ENCODE measurements at places on chromosomes 7 and 10.
A peak's percentile ranks its signal among the peaks of the same experiment; 100 is the strongest.

GRCh38 chr7:51918581-51918980, 602.0 kb upstream of the COBL start:
- no peak for DNase-seq

DNA sequence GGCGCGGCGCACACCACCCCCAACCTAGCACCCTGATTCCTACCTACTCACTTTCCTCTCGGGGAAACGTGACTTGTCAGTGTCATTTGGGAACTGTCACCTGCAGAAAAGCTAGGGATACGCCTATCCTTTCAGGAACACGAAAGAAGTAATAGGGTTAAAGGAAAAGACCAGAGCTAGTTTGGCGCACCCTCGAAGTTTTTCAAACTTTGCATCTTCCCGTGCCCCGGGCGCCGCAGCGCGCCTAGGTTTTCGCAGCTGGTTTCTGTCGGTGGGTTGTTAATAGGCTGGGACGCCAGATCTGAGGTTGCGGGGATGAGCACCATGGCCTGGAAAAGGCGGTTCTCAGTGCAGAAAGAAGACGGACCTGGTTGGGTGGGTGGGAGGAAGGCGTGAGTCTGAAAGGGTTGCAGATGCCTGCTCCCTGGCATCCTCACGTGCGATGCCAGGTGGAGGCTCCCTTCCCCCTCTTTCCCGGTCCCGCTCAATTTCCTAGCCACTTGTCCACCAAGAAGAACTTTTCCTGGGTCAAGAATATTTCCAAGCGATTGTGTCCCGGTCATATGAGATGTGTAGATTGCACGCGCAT, 568 bp upstream of the MEOX2 start:
- DNase-seq, result no peak

DNA sequence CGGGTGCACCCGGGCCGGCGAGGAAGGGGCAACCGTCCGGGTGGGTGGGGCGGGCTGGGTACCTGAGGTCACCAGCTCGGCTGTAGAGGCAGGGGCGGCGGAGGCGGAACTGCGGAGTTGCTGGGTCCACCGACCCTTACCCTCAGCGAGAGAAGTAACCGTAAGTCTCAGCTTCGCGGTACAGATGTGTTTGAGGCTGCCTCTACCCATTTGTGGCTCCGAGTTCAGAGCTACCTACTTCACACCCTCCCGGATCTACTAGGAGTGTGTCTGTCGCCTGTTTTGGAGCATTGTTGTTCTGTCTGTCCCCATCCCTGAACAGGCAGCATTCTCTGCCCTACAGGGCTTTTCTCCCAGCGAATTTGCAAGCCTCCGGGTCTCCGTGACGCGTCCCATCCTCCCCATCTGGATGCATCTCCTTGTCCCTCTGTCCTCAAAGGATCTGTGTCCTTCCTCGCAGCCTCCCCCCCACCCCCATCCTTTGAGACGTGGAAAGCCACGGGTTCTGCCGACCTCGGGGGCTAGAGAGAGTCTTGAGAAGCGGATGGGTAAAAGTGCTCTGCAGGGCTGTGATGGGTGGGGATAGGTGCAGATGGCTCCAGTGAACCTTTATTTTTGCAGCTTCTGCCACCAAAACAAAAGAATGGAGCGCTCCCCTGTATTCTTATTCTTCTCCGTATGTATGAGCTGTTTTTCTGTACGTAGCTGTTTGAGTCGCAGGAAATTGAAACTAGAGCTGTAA, 757 bp downstream of the ANKIB1 start:
- DNase-seq, result peak; percentile 44

GRCh38 chr7:12674861-12675260, 12.6 kb upstream of the ARL4A start:
- DNase-seq, result peak; percentile 51

DNA sequence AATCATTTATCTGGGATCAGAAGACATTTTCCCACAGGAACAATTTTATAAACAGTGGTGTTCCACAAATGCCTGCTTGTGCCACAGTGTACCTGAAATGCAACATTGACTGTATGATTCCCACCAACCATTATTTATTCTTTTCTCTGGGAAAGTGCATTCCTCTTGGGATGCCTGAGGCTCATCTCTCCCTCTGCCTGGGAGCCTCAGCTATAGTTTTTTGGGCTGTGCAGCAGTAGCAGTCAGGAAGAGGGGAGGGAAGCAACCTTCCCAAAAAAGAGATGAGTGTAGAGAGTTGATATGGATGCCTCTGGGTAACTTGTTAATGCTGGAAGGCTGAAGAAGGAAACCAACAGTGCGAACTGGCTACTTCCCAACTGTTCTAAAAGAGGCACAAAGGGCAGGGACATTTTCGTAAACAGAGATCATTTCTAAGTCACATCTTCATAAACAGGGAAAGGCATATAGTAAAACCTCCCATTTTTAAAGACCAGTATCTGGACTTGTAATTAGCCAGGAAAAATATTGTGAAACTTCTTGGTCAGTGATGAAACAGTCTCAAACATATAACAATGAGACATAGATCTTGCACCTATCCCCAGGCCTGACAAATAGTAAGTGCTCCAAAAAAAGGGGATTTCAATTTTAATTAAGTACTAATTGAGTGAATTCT, 1.4 kb upstream of the CALD1 start:
- DNase-seq, result no peak

DNA sequence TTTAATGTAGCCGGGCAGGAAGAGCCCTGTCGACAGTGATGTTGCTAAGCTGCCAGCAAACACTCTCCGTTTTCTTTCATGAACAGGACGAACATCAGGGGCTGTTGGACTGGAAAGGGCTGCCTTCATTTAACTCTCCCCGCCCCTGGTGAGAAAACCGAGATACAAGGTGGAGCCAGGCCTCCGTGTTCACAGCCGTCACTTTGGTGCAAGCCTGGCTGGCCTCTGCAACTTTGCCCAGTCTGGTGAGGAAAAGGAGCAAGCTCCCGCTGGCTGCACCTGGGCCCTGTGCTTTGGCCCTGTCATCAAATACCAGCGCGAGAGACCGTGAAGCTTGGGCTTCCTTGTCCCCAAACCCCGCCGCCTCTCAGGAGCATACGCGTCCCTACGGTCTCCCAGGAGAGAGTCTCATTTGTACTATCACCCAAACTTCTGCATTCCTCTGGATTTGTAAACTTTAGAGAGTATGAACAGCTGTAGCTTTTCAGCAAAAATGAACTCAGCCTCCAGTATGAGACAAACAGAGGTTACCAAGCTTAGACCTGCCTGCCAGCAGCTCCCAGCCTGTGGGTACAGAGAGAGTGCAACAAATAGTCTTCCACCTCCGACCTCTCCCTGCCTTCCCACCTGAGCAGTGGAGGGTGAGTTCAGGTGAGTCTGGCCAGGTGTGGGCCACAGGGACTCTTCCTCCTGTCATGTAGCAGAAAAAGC, 445.3 kb upstream of the MGMT start:
- DNase-seq, result no peak

GRCh38 chr7:37577412-37577811, 106.2 kb upstream of the GPR141 start:
- DNase-seq, result no peak

- DNase-seq, result no peak
These were observed 374.2 kb downstream of the GATA3 start for GRCh38 chr10:8428654-8429053.

- no peak for DNase-seq
These were observed 141.1 kb downstream of the SPAG6 start for GRCh38 chr10:22486431-22486830.

GRCh38 chr10:88901984-88902789, 22.1 kb downstream of the STAMBPL1 start:
- no peak for DNase-seq

GRCh38 chr7:125412890-125413665, 483.5 kb upstream of the POT1 start:
- no peak for DNase-seq

- no peak for DNase-seq
These were observed 150.3 kb downstream of the HPSE2 start for GRCh38 chr10:99085358-99085757.

DNA sequence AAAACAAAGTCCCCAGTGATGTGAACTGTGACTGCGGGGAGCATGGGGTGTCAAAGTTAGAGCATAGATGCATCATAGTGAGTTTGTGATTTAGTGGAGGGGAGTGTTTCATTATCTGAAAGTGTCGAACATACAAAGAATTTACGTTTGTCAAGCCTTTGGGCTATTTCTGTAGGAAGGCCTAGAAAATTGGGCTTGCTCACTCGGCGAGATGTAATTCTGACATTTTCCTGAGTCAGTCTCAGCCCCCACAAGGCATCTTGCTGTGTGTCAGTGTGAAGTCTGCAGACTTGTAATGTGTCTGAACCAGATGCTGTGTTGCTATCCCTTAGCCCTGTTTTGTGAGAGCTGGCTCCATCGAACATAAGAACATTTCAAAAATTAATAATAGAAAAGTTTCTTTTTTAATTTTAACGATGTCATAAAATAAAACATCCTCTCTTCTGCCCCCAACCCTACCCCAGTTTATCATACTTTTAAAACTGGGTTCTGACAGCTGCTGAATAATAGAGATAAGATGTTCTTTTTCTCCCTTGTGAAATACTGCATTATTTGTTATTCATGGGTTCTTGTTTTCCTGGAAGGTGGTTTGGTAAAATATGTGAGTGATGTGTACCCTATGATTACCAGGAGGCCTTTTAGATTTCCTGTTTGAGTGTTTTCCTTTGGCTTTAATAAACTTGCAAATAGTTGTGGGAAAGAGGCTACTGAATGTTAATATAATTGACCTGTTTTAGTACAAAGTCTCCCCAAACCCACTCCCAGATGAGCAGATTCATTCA, 207.4 kb downstream of the GPR158 start:
- no peak for DNase-seq

- no peak for DNase-seq
These were observed 82.2 kb downstream of the ZNRF2 start for GRCh38 chr7:30366606-30367005.

DNA sequence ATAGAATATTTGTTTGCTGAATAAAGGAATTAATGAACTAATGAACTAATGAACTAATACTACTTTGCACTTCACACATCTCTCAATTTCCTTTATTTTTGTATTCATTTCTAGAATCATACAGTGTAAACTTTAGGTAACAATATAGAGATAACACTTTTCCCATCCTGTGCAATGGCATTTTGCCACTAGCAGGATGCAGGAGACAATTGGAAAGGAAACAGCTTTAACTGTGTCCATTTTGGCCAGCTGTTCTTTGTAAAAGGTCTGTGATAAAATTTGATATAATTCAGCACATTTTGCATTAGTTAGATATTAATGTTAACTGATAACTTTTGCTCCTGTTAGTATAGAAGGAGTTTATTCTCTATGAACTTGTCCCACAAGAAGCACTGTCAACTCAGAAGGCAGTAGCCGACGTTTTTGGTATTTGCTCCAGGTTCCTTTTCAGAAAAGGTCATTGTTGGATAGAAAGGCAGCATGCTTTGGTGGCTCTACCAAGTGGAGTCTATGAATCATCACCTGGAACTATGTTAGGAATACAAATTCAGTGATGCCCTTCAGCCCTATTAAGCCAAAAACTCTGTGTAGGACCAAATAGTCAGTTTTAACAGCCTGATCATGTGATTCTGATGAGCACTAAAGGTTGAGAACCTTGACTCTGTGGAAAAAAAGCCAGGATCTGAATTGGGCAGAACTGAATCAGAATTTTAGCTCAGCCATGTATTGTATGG, 86.6 kb downstream of the NRG3 start:
- DNase-seq, result no peak

DNA sequence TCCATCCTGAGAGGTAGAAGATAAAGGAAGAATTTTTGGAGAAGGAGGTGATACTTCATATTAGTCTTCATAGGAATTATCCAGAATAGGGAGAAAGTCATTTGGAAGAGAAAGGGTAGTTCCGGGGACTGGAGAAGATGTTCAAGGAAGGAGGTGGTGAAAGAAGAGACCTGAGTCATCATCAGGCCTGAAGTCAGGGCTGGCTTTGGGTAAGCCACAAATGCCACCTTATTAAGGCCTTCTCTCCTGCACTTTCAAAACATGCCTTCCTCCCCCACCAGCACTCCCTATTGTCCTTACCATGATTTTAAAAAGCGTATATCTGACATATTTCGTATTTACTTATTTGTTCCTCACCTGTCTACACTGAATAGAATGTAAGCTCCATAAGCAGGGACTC, 112.2 kb upstream of the LRGUK start:
- no peak for DNase-seq

DNA sequence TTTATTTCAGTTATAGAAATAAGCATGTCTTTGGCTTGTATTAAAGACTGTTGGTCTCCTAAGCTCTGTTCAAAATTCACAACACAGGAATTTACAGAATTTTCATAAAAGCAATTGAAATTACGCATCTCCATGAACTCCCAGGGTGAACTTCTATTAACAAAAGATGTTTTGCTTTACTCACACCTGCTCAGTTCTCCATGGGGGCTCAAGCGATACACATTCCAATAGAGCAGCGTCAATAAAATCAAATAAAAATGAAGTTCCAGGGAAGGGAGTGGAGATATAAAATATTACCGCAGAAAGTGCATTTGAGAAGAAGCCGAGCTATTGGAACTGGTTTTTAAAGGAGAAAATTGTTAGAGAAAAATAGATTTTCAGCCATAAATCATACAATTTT, 41.5 kb upstream of the ZNF438 start:
- DNase-seq, result no peak

DNA sequence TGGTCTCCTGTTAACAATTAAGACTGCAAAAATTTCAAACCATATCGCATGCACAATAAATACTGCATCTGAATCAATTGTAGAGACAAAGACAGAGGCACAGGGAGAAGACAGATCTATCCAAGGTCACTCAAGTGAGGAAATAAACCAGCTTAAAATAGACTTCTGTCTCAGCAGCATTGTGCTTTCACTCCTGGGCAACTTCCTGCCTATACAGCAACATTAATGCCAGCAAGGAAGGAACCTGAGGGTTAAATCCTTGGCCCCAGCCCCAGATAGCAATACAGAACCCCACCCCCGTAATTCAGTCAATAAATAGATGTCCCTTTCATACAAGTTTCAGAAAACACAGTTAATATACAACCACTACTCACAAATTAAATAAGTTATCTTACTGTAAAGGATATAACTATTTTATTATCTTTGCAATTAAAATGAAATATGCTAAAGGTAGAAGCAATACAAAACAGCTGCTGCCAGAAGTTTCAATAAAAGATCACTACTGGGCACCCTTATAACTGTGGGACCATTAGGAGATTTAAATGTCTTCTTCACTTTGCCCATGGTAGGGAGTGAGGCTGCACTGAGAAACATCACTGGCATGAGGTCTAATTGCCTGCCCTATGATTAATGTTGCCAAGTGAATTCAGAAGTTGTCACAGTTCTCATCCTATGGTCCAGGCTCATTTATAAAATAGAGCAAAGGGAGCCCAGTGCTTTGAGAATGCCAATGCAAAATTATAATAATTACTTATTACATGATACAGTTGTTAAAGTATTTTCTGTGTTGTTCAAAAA, 49.4 kb downstream of the CAV1 start:
- DNase-seq, result no peak

- no peak for DNase-seq
These were observed 312.0 kb upstream of the GLI3 start for GRCh38 chr7:42548816-42549611.

- no peak for DNase-seq
These were observed 41.8 kb downstream of the APBB1IP start for GRCh38 chr10:26479766-26480492.

Measured in colonic mucosa (tissue), 4 donors.